HEK293T (cell line): ENCODE measurements at places on chromosomes 1 and 21.

DNA sequence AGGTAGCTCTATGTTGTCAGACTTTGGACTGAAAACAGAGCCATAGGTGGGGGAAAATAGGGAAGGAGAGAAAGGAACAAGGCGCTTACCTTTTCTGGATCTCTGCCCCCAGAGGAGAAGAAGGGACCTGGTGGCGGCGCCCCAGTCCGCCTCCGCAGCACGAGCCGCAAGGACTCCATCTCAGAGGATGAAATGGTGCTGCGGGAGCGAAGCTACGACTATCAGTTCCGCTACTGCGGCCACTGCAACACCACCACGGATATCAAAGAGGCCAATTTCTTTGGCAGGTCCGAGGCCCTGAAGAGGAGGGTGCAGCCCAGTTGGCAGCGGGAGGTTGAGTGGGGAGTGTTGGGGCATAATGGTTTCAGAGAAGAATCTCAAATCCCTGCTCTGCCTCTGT is 18.5 kb upstream of the TMEM222 start:
- no peak for DNase-seq

DNA sequence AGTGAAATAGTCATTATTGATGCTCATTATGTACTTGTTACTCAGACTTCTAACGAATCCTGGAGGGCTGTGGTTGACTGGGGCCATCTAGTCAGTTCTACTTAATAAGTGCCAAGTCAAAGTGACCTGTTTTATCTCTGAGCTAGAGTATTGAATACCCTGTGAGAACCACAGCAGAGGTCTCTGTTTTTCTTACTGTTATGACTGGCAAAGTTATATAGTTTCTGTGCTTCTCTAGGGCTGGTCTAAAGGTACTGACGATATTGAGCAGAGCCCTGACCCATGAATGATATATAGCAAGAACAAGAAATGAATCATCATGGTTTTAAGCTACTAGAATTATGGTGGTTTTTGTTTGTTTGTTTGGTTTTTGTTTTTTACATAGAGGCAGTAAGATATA is 555.8 kb downstream of the PLA2G4A start:
- DNase-seq, result no peak

DNA sequence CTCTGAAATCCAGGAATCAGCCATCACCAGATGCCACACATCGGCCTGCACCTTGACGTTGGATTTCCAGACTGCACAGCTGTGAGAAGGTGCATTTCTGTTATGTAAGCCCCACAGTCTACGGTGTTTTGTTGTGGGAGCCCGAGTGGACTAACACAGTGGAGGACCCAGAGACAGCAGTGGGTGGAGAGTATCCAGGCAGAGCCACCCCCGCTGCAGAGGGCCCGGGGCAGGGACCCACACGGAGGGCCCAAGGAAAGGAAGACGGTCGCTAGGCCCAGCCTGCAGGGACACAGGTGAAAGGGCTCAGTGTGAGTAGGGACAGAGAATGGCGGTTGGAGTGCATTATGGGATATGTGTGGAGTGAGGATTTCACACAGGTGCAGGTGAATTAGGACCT is 288.3 kb upstream of the AJAP1 start:
- DNase-seq, result no peak

DNA sequence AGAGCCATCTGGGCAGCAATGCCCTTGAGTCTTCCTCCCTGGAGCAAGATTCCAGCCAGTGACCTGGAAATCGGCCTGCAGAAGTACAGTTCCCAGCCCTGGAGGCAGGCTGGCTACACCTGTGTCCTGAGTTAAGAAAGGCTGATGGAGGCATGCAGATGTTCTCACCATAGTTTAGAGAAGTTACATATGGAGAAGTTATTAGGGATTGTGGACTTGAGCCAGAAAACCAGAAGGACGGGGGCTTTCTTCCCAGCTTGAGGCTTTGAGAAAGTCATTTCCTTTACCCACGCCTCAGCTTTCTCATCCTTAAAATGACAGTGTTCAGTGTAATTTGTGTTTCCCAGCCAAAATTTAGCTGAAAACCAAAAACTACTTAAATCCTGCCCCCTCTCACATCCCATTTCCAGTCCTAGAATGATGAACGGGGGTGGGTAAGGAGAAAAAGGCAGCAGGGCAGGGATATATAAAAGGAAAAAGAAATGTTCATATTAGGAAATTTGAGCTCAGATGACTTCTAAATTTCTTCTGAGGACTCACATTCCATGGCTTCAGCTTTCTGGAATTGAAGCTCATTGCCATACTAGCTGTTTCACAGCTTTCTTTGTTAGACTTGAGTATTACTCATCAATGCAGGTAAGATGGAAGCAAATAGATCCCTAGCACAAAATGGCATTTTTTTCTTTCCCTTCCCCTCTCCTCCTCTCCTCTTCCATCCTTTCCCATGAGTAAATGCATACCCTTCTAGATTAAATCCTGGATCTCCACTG is 14.4 kb upstream of the C8B start:
- DNase-seq, result no peak

DNA sequence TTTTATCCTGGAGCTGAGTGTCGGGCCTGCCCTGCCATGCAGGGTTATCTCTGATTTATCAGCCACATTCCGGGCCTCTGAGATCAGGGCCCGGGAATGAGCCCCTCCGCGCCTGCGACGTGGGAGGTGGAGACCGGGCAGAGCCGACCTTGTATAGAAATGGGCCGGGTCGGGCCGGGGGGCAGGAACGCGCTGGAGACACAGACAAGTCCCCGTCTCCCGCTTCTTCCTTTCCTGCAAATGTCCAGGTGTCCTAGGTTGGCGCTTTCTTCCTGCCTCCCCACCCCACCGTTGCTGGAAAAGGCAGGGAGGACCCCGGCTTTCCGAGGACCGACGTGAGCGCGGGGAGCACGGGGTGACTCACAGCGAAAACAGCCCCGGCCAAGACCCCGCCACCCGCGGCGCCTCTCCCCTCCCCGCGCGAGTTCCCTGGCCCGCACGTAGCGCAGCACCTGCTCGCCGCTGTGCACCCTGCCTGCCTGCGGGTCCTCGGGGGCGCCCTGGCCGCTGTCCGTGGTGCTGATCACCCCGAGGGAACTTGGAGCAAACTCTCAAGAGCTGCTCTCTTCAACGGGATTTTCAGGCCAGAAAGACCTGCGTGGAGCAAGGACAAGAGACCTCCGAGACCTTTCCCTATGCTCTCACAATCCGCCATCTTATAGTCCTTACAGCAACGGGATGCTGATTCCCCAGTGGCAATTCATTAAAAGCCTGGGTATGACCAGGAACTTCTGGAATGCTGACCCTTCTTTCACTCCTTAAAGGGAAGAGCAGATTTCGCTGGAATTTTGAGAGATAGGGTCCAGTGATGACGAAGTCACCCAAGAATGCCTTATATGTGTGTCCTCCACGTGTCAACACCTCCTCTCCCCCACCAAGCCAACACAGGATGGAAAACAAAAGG is 475 bp upstream of the NPPB start:
- DNase-seq, result peak; percentile 81

GRCh38 chr1:11693024-11693590 is 1.6 kb downstream of the DRAXIN start:
- no peak for DNase-seq

- DNase-seq, result no peak
Measured at GRCh38 chr1:35191429-35192055, 1.4 kb downstream of the SFPQ start.

GRCh38 chr1:64941461-64942117 is 24.8 kb downstream of the JAK1 start:
- DNase-seq, result peak; percentile 51

DNA sequence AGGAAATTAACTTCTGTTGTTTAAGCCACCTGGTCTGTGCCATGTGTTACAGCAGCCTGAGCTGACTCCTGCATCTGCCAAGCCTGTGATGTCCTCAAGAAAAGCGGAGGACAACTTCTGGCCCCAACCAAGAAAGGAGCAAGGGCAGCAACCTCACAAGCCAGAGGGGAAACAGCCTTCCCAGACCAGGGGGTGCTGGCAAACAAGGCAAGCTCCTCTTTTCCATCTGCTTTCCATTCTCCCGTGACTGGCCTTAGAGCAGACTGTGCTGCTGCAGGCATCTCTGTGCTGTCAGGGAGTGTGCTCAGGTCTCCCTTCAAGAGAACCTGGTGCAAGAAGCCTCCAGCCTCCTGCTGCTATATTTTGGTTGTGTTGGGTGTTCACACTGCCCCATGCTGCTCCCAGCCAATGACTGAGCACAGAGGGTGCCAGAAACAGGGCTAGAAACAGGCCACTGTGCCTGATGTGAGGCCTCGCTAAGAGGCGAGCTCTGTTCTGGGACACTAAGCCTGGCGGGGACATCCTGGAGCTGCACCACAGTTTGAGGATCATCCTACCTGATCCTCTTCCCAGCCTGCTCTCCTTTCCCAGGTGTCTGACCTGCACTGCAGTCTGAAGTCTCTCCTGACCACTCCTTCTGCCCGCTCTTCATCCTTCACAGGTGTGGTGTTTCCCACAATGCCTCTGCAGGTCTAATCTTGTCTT is 27.5 kb upstream of the SLAMF9 start:
- no peak for DNase-seq
